ENCODE measurements at places on chromosomes 13 and 19.

DNA sequence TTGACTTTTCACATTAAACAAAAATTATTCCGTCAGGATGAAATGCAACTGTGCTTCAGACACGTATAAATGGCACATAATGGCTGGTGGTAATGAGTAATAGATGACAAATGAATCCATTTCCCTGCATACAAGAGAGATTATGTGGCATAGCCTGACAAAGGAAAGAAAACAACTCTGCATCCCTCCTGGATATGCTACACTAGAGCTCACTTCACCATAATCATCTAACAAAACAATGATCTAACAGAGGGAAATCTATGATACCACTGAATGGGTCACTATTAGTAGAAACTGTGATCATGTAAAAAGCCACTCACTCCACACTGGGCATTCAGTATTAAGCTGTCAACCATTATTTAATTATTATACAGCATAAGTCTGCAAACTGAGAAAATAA is 1498.4 kb downstream of the EFNB2 start:
- no peak for DNase-seq

DNA sequence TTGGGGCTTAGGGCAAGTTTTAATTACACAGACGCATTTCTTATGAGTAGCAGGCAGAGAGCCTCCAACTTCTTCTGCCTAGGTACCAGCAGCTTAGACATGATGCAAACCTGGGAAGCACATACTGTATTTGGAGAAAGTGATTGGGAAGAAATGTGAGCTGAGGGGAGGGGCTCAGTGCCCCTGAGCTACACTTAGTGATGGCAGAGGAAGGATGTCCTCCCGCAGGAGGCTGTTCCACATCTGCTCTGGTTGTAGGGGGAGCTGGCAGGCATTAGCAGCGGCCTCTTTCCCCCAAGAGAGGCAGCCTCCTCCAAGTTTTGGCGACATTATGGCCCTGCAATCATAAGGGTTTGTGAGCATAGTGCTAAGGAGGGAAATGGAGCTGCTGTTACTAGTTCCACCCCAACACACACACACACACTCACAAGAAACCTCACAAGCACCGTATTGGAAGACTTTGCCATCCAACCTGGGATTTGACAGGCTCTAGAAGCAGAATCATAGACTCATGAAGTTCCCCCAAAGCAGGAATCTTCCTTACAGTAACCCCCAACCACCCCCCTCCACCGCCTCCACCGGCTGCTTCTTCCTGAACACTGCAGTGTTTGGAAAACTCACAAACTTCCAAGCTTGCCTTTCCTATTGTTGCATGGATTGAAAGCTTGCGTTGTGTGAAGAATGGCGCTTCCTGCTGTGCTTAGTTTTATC is 3.3 kb downstream of the ALOX5AP start:
- no peak for DNase-seq

- no peak for DNase-seq
Measured at GRCh38 chr19:46759817-46760333, 13.6 kb upstream of the STRN4 start.

DNA sequence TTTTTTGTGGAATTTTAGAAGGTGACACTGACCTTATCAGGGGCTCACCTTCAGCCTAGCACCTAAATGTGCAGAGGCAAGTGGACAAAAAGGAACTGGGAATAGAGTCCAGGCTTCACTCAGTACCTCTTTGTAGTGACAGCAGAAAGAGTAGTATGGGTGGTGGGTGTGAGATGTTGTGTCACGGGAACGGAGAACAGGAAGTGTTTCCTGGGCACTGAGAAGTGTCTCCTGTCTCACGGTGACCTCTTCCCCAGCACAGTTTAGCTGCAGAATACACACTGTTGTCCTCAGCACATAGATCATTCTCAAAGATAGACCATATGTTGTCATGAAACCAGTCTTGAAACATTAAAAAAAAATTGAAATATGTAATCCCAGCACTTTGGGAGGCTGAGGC is 17.5 kb upstream of the LGALS14 start:
- DNase-seq: no peak

- DNase-seq: no peak
Measured at GRCh38 chr13:107969546-107969945, 245.8 kb downstream of the LIG4 start.

DNA sequence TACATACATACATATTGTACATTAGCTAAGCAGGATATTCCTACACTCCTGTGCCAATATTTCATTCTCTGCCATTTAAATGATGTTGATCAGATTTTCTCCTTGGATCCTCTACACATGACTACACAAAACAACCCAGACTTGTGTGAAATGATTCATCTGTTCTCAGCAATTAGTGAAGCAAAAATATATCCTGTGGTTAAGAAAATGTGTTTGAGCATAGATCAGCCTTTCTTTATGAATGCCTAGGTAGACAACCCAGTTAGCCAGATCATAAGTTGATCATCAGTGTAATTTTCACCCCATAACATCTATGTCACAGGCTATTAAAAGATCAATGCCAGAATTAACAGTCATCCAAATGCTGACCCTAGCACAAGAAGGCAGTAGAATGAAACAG is 275.2 kb upstream of the EDNRB start:
- no peak for DNase-seq

DNA sequence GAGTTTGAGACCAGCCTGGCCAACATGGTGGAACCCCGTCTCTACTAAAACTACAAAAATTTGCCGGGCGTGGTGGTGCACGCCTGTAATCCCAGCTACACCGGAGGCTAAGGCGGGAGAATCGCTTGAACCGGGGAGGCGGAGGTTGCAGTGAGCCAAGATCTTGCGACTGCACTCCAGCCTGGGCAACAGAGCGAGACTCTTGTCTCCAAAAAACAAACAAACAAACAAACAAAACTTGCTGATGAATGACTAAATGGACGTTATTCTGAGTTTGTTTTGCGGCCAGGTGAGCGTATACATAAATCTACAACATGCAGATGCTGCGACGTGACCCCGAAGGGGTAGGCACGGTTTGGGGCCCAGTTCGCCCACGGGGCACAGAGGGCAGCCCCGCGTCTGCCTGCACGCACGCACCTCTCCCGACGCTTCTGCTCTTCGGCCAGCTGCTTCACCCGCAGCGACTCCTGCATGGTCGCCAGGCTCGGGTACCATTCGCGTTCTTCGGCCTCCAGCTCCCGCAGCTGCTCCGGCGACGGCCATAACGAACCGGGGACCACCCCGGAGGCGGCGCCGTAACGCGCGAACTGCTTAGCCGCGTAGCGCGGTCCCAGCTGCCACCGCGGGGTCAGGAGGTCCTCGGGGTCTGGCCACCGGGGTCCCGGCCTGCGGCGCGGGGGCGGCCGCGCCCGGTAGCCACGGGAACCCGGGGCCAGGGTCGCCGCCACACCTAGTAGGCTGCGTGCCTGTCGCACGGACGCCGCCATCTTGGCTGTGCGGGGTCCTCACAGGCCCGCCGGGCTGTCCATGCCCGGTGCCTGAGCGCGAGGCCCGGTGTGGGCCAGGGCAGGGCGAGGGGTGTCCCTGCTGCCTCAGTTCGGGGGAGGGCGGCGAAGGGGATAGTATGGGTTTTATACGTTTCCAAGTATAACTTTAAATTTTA is at the start of gene GADD45GIP1:
Gene GADD45GIP1 (minus strand): TSS at position 778 of the 943 bp plus-strand sequence. CDS start 11 bp downstream, at position 767.
- DNase-seq: peak; percentile 73

Measured in stimulated activated CD4-positive, alpha-beta T cell treated with anti-CD3 and anti-CD28 coated beads, Interleukin-12 subunit alpha, Interleukin-12 subunit beta, amount 100 ng/mL, for 48 hours (primary cell).